ENCODE measurements at places on chromosomes 2 and 18. TPM values are rescaled to one million over a fixed set of nuclear protein-coding genes. Genes with fewer than 3 reads are reported as not detected.

GRCh38 chr2:206063635-206064034 lies 22.3 kb downstream of the INO80D start:
- DNase-seq, result no peak

DNA sequence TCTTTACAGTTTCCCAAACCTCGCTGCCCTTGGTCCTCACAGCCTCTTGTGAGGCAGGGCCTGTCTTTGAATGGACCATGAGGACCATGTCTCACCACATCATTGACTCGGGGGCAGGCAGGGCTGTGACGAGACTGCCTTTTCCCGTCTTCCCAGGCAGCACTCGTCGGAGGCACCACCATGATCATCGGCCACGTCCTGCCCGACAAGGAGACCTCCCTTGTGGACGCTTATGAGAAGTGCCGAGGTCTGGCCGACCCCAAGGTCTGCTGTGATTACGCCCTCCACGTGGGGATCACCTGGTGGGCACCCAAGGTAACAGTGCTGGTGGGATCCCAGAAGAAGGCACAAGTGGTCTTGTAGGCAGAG lies 45.7 kb upstream of the MAPRE3 start:
- DNase-seq, result no peak

- no peak for DNase-seq
Measured at GRCh38 chr2:208356846-208357574, 49.6 kb upstream of the PTH2R start.

DNA sequence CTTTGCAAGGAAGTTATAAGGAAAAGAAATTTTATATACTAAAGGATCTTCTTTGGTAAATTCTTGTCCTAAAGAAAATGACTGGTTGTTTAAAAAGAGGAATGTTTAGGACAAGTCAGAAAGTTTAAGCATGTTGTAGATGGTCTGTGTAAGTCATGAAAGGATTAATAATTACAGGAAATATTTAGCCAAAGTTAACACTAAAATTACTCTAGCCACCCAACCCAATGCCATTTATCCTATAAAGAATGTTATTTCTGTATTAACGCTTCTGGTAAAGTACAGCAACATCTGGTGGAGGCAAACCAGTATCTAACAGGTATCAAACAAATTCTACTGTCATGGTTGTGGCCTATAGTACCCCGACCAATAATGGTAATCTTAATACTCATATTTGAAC lies 546.9 kb upstream of the PKDCC start:
- DNase-seq, result no peak

DNA sequence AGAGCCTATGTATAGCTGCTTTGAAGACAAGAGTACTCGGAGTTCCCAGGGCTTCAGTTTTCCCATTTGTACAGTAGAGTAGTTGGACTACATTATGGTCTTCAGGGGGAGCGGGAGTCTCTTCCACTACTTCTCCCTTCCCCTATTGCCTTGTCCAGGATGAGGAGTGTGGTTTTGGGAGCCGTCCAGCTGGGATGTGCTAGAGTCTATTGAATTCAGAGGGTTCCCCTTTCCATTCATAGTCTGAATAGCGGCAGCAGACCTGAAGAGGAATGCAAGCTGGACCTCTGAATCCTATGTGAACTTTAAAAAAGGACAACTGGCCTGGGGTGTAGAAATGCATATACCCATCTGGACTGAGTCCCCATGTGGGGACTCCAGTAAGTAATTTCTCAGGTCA lies 43.5 kb upstream of the EPG5 start:
- DNase-seq, result no peak

The POTEC gene
- total RNA-seq, result not detected

DNA sequence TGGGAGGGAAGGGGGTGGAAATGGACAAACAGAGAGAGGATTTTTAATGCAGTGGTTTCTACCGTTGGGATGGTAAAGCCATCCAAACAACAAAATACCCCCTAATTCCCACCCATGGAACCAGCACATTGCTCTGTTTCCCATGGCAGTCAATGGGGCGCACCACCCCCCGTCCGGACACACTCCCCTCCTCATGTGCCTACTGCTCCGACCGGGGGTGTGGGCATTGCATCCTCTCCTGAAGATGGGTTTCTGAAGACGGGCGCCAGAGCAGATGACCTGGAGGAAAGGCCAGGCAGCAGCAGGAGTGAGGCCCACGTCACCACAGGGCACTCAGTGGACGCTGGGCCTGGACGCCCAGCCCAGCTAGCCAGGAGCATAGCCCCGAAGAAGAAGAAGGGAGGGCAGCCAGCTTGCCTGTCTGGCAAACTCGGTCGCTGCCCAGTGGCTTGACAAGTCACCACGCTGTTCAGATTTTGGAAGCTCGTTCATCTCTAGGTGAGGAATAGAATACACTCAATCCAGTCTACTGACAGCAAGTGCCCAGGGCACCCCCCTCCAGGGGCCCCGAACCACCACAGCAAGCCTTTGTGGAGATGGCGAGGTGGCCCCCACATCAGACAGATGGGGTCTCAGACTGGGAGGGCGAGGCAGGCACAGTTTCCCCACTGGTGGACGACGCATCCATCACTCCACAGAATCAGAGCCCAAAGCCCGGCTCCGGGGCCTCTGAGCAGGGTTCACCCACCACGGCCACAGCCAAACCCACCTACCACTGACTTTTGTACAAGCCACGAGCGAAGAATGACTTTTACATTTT lies 296.2 kb upstream of the SALL3 start:
- peak; percentile 88 for DNase-seq

DNA sequence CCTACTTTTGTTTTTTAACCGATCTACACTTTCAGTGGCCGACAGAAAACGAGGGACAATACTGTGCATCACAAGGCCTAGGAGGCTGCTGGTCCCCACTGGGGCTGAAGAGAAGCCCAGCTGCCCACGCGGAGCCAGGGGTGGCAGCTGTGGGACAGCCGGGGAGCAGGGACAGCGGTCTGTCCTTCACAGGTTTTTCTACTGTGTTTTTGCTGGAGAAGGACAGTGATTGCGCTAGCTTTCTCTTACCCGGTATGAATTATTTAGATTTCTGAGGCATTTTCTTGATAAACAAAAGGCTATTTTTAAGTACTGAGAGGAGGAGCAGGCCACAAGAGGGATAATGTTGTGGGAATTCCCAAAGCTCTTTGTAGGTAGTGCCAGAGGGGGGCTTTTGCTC lies 219.8 kb downstream of the ATAD2B start:
- DNase-seq, result no peak

- no peak for DNase-seq
Measured at GRCh38 chr2:32452338-32453064, 95.7 kb downstream of the BIRC6 start.

GRCh38 chr2:177147093-177147694 lies 65.4 kb upstream of the HNRNPA3 start:
- no peak for DNase-seq

- peak; percentile 55 for DNase-seq
Measured at GRCh38 chr2:120708944-120709607, 26.6 kb upstream of the GLI2 start.

All from mesenteric fat pad (tissue), 1 donor.